ENCODE measurements at places on chromosomes 4 and X.

DNA sequence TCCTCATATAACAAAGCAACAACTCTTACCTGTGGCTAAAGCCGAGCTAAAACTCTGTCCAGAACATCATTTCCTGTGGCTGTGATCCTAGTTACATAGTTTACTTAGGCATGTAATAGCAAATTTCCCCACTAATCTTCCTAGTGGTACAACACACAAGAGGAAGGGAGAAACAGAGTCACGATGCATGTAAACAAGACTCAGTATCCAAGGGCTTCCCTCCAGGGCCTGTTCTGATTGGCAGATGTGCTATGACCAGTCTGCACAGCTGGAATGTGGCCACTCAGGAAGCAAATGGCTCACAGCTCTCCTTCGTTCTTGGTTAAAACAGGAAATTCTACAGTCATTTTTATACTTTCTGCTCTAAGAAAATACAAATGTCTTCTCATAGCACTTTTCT lies 49.2 kb upstream of the PRSS48 start:
- no peak for DNase-seq

DNA sequence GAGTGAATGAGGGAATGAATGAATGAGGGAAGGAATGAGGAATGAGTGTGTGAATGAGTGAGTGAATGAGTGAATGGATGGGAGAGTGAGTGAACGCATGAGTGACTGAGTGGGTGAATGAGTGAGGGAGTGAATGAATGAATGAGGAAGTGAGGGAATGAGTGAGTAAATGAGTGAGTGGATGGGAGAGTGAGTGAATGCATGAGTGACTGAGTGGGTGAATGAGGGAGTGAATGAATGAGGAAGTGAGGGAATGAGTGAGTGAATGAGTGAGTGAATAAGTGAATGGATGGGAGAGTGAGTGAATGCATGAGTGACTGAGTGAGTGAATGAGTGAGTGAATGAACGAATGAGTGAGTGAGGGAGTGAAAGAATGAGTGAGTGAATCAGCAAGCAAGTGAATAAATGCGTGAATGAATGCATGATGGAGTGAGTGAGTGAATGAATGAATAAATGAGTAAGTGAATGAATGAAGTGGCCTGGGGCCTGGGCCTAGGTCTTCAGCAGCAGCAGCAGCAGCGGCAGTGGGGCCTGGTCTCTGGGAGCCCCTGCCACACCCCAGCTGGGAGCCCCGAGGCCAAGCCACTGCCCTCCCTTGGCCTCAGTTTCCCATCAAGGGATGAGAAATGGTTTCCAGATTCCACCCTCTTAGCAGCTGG lies 16.2 kb upstream of the PSAPL1 start:
- no peak for DNase-seq

- no peak for DNase-seq
These were observed 72.7 kb upstream of the MAD2L1 start for GRCh38 chr4:120139392-120139791.

DNA sequence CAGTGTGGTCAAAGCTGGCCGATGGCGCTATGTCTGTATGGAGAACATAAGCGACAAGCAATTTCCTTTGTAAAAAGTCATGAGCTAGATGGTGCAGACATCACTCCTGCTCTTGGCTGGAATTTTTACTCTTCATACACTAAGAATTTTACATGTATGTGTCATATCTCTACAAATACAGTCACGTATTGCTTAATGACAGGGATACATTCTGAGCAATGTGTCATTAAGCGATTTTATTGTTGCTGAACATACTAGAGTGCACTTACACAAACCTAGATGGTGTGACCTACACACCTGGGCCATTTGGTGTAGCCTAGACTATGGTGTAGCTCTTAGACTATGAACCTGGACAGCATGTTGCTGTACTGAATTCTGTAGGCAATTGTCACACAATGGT lies 185.4 kb downstream of the SOWAHB start:
- DNase-seq = no peak

DNA sequence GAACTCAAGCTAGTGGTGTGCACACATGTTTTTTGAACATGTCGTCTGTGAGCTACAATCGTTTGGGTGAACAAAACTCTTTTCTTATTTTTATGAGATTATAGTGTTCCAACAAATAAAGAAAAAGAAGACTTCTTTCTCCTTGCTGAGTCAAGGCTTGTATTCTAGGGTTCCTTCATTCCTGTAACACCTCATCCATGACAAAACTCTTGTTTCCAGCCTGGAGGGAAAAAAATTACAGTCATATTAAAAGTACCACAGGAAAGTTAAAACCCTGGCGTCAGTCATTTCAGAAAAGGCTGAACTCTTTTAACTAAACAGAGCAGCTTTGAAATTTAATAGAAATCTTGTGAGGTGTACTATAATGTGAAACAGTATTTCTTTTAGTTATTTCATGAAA lies 79.2 kb upstream of the BOD1L1 start:
- no peak for DNase-seq

GRCh38 chr4:180028682-180029081 lies 2214.5 kb upstream of the TENM3 start:
- DNase-seq = no peak

GRCh38 chr4:80585542-80585941 lies 250.0 kb downstream of the CFAP299 start:
- DNase-seq = no peak

- no peak for DNase-seq
These were observed 65.0 kb downstream of the MAPK10 start for GRCh38 chr4:86294883-86295282.

GRCh38 chr4:74715706-74716435 lies 78.5 kb downstream of the BTC start:
- DNase-seq = no peak

Measured in stimulated activated CD4-positive, alpha-beta T cell treated with anti-CD3 and anti-CD28 coated beads, TNF-alpha, amount 100 ng/mL, for 24 hours (primary cell).